Activated T-helper 9 cell treated with anti-CD3 and anti-CD28 coated beads, Interleukin-2, amount 50 U/mL, for 16 hours (primary cell): ENCODE measurements at places on chromosomes 12 and 14.
A peak's percentile ranks its signal among the peaks of the same experiment; 100 is the strongest.

DNA sequence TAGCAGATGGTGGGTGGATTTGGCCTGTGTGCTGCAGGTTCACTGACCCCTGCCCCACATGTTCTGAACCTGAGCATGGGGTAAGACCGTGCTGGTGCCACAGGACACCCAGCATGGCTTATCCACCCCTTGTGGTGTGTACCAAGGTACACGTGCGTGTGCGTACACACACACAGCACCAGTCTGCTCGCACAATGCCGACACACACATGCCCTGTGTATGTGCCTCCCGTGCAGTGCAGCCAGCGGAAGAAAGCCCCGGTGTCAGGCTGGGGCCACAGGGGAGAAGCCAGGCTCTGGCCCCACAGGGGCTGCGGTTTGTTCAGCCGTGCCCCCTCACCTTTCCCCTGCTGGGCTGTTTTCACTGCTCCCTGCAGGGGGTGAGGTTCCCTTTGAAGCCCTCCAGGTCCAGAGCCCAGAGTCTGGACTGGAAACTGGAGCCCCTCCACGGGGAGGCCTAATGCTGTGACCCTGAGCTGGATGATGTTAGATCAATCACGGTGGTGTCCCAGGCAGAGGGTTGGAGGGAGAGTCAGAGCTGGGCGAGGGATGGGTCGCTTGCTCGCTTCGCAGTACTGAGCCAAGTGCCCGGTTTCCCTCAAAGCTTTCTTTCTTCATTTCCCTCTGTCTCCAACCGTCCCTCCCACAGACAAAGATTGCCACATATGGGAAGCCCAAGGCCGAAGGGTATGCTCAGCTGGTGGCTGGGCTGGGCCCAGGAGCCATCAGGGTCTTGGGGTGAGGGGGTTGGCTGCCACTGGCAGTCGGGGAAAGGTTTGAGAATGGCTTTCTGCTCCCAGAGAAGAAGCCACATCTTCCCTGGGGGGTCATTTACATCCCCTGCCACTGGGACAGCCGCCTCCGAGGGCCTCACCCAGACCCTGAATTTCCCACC is 6.2 kb downstream of the DTX1 start:
- DNase-seq = no peak

DNA sequence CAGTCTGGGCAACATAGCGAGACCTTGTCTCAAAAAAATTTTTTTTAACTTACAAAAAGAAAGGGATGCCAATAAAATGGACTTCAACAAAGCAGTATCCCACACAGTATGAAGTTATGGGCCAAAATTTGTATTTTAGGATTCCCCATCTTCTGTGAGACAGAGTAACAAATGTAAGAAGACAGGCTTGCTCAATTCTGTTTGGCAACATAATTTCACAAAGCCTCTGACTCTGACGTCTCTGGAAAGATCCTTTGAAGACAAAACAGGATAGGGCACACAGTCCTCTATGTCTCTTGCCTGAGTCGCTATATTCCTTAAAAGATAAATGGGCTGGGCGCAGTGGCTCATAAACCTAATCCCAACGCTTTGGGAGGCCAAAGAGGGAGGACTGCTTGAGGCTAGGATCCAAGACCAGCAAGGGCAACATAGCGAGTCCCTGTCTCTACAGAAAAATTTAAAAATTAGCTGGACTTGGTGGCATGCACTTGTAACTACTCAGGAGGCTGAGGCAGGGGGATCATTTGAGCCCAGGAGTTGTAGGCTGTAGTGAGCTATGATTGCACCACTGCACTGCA is 1.1 kb upstream of the HOMEZ start:
- no peak for DNase-seq

GRCh38 chr12:120181991-120182631 is 12.4 kb downstream of the GCN1 start:
- DNase-seq = no peak

GRCh38 chr12:2144951-2145350 is 92.2 kb downstream of the CACNA1C start:
- DNase-seq = no peak

GRCh38 chr12:105485921-105486320 is 155.4 kb downstream of the C12orf75 start:
- no peak for DNase-seq

DNA sequence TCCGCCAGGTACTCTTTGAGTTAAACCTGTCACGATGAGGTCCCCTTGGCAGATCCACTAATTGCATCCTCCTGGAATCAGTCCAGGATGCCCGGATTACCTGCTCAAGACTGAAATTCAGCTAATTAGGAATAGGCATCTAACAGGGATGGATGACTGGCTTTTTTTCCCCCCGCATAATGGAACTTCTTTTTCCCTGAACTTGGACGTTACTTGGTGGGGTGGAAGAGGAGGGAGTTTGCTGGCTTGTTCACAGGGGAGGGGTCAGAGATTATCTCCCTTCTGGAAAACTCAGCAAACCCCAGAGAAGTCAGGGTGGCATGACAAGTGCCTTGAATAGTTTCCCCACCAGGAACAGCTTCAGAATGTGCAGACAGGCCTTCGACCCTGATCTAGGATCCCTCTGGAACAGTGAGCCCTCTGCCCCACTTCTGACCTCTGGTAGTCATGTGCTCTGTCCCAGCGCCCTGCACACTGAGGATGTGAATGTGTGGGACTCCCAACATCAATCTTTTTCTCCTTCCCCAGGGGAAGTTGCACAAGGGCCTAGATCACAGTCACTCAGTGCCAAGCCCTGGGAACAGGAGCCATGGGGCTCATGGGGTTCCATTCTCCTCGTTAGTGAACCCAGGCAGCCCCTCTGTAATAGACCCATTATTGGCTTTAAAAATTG is 142.5 kb downstream of the SMOC1 start:
- DNase-seq = no peak

DNA sequence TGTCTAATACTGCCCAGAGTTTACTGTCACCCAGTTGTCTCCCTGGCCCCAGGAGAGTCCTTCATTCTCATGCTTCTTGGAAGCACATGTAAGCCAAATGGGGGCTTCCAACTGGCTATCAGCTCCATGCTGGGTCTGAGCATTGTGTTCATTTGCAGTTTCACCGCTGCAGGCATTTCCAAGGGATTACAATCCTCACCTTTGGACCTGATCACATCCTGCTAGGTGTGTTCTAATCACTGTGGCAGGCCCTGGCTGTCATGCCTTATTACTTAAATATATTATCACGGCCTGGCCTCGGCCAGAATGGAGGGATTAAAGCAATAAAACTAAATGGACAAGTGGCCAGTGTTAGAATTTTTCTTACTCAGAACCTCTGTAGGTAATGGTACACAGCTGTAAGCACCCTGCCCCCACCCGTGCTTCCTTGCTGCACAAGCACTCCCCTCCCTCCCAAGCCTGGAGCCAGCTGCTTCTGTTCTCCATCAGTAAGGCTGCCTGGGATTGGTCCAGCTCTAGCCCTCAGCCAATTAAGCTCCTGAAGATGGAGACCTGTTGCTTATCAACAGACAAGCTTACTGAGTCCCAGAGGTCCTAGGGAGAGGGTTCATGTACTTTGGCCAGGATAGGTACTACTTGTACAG is 175.9 kb upstream of the RBM19 start:
- no peak for DNase-seq

DNA sequence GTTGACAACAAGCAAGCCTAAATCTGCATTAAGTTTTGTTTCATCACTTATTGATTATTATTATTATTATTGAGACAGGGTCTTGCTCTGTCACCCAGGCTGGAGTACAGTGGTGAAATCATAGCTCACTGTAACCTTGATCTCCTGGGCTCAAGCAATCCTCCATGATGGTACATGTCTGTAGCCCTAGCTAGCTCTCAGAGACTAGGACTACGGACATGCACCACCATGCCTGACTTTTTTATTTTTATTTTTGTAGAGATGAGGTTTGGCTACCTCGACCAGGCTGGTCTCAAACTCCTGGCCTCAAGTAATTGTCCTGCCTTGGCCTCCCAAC is 35.7 kb upstream of the STK38L start:
- no peak for DNase-seq

DNA sequence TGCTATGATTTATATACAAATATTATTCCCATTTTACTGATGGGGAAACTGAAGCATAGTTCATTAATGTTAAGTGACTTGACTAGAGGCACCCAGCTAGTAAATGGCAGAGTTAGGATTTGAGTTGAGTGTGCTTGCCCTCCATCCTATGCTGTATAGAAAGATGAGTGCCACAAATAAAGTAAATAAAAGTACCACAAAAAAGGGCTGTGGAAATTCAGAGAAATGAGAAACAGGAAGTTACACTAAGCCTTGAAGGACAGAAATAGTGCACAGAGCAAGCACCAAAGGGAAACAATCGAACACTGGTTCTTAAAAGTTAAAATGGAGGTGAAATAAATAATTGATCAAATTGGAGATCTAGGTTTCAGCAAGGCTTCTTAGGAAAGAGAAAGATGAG is 9.2 kb upstream of the ABCD2 start:
- no peak for DNase-seq

DNA sequence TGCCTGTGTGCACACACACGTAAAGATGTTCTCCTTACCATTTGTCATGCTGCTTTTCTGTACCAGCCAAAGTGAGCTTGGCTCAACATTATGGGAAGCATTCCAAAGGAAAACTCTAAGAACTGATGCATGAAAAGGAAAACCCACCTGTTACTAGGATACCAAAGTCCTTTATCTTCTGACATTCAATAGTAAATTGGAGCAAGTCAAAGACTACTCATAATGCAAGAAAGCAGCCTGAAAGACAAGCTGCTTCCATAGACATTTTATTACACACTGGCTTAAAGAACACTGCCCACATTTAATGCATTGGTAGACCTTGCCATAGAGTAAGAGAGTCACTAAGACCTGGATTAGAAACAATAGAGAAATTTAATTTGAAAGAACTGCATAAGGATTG is 159.0 kb downstream of the LRIG3 start:
- no peak for DNase-seq

DNA sequence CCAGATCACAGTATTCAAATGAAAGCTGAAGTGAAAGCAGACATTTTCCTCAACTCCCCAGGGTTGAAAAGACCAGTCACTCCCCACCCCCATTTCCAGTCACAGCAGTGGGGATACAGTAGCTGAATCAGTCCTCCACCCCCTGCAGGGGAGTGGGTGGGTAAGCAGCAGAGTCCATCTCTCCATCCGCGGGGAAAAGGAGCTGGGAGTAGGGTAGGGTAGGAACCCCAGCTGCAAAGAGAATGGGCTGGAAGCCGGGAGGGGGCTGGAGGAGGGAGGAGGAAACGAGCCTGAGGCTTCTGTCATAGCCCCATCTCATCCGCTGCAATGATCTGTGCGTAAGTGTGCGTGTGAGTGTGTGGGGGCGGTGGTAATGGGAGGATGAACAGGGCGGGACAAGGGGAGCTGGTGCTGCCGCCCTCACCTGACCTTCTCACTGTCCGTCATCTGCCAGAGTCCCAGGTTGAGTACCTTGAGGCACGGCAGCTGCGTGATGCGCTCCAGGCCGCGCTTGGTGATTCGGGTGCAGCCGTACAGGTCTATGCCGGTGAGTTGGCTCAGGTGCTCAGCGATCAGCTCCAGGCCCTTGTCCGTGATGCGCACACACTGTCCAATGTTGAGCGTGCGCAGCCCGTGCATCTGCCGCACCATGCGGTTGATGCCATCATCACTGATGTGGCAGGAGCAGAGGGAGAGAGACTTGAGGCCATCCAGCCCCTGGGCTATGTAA is 1.8 kb downstream of the FBXL14 start:
- peak; percentile 42 for DNase-seq

GRCh38 chr12:89456565-89456964 is 68.0 kb downstream of the GALNT4 start:
- no peak for DNase-seq

DNA sequence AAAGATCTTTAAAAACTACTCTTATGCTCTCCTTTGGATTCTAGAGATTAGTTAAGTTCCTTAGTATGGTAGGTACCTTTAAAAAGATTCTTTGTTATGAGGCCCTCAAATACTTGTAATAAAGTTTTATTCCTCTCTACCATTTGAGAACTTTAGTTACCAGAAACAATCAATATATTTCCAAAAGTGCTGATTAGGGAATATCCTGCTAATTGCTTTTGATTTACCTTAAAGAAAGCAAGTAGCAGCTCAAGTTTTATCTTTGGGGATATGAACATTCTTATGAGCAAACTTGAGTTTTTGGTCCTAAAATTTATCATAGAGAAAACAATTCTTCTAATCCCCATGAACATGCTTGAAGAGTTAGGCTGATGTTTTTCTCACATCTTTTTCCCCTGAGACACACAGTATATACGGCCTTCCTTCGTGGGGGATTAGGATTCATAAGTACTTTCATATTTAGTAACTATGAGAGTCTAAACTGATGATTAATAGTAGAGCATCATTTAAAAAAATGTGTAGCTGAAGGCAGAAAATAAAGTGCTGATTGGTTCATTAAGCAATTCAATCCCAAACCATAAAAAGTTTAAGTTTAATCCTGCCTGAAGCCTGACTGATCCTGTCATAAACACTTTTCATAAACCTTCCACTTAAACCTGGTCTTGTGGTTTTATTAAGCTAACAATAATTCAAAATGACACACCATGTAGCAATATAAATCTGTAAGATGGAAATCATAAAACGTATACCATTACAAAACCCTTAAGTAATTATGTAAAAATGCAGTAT is 380.5 kb upstream of the FBXO33 start:
- DNase-seq = no peak

DNA sequence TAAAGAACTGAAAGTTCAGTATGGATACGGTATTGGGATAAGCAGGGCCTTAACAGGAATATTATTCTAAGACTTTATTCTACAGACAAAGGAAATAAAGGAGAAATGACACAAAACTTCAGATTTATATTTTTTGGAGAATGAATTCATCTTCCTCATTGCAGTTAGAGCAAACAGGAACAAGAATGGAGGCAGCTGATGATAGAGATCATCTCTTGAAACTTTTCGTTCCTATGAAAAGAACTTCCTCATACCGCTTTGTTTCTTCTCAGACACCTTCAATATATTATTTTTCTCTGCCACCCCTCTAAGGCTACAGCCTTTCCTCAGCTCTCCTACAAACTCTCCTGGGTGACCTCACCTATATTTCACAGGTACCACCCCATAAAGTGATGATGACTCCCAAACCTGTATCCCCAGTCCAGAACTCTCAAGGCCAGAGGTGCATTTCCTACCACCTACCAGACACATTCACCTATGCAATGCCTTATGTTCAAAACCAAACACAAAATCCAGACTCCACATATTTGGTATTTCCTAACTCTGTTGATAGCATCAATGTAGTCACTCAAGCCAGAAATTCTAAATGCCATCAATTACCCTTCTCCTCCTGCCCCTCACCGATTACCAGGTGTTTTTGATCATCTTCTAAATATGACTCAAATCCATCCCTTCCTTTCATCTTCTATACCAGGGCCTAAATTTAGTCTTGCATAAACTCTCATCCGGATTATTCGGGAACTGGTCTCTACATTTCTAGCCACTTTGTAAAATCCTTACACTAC is 7.4 kb downstream of the MAP4K5 start:
- no peak for DNase-seq

DNA sequence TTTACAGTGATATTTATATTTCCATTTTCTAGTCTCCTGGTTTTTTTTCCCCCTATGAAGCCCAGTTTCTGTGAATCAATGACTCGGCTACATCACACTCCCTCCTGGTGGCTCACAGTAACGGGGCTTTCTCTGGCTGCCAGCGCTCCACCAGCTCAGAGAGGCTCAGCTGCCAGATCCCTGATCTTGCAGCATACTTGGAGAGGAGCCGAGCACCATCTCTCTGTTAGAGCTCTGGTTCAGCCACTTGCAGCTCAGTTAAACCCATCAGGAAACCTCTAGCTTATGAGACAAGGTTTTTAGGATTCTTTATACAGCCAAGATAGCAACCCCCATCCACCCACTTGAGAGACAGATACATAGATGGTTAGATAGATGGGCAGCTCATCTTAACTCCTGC is 74.6 kb downstream of the CIT start:
- DNase-seq = no peak
